Activated CD4-positive, alpha-beta T cell treated with anti-CD3 and anti-CD28 coated beads for 1 hour (primary cell): ENCODE measurements at places on chromosomes 16 and 17.

GRCh38 chr17:50289991-50290702 lies 15.9 kb downstream of the TMEM92 start:
- no peak for DNase-seq

DNA sequence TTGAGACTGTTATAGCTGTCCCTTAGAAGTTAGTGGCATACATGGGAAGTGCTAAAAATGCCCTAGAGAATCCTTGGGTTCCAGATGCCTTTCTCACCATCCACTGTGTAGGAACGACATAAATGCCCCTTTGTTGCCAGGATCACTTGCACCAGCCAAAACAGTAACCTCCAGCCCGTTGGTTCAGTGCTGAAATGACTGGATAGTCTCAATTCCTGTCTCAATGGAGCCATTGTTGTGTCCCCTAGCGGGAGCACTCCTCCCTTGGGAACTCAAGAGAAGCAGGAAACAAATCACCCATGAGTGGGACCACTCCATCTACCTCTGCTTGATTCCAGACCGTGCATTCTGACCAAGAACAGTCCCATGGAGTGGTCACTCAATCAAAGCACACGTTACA lies 23.1 kb downstream of the MPHOSPH6 start:
- no peak for DNase-seq

- no peak for DNase-seq
Measured at GRCh38 chr17:16075949-16076348, 76.3 kb downstream of the TTC19 start.

DNA sequence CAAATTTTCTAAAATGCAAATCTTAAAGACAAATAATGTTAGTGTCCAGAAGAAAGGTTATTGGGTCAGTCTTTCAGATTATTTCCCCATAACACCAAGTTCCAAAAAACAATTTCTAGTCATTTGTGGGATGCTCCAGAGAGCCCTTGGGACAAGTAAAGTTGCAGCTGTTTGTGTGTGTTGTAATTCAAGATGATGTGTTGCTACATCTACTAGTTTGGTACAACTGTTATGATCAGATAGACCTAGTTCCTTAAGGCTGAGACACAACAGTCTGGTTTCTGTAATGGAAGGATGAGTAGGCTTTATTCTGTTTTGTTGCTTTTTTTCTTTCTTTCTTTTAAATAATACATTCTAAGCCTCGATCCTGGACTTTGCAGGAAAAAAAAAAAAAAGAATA lies 41.9 kb downstream of the PIGL start:
- no peak for DNase-seq
